T-helper 17 cell (primary cell): ENCODE measurements at places on chromosomes 6 and 20.
A peak's percentile ranks its signal among the peaks of the same experiment; 100 is the strongest.

- H3K36me3 ChIP-seq: peaks cover 20% of the 10 kb centered on the region
- no peaks in the 10 kb centered on the region for H3K27me3 ChIP-seq
- H3K4me3 ChIP-seq: no peak overlapping the region
- no peak overlapping the region for H3K27ac ChIP-seq
These were observed 16.9 kb upstream of the GSTA4 start for GRCh38 chr6:53011979-53012378.

GRCh38 chr20:47111576-47111975, 216.9 kb downstream of the EYA2 start:
- peaks cover 3% of the 10 kb centered on the region for H3K4me1 ChIP-seq
- H3K36me3 ChIP-seq: no peaks in the 10 kb centered on the region
- H3K27ac ChIP-seq: no peak overlapping the region
- DNase-seq: no peak

DNA sequence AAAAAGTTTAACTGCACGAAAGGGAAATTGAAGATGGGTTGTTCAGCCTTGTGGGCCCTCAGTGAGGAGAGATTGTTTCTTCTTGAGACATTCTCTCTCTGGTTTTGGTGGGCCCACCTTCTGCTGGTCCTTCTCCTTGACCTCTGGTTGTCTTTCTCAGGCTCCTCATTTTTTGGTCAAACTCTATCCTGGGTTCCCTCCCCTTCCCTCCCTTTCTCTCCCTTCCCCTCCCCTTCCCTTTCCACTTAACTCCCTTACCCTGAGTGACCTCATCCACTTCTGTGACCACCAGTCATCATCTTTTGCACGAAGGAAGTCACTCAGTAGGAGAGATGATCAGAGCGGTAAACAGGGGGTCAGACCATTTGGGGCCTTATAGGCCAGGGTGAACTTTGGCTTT, 71.5 kb upstream of the RALY start:
- DNase-seq: no peak
- no peaks in the 10 kb centered on the region for H3K4me1 ChIP-seq
- peaks cover 22% of the 10 kb centered on the region for H3K27me3 ChIP-seq

GRCh38 chr6:105867277-105867676, 218.9 kb upstream of the PRDM1 start:
- peaks cover 10% of the 10 kb centered on the region for H3K27me3 ChIP-seq
- peaks cover 4% of the 10 kb centered on the region for H3K4me1 ChIP-seq
- H3K27ac ChIP-seq: no peak overlapping the region

- no peaks in the 10 kb centered on the region for H3K36me3 ChIP-seq
- peak overlapping the region; percentile 57 for H3K4me3 ChIP-seq
- peak overlapping the region; percentile 43 for H3K27ac ChIP-seq
These were observed 27.7 kb downstream of the BFSP1 start for GRCh38 chr20:17503301-17504065.

DNA sequence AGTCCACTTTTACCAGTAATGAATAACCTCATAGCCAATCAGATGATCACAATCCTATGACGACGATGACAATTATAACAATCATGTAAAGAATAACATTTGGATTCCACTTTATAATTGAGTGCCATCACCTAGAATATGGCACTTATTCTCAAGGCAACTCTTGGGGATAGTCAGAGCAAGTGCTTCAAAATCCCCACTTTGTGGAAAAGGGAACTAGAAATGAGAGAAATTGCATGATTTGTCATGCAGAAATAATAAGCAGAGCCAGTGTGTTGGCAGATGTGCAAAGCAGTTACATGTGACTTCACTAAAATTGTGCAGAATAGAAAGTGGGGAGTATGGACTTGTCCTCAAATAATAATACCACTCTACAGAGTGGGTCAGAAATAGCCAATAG, 41.3 kb downstream of the FRK start:
- peaks cover 40% of the 10 kb centered on the region for H3K27me3 ChIP-seq
- DNase-seq: no peak
- H3K4me3 ChIP-seq: no peak overlapping the region
- H3K4me1 ChIP-seq: no peaks in the 10 kb centered on the region
- no peak overlapping the region for H3K27ac ChIP-seq

GRCh38 chr6:159931846-159932245, 37.0 kb upstream of the IGF2R start:
- H3K4me3 ChIP-seq: no peak overlapping the region
- no peak for DNase-seq
- H3K27ac ChIP-seq: peak overlapping the region; percentile 39
- H3K27me3 ChIP-seq: peaks cover 4% of the 10 kb centered on the region
- no peaks in the 10 kb centered on the region for H3K36me3 ChIP-seq

DNA sequence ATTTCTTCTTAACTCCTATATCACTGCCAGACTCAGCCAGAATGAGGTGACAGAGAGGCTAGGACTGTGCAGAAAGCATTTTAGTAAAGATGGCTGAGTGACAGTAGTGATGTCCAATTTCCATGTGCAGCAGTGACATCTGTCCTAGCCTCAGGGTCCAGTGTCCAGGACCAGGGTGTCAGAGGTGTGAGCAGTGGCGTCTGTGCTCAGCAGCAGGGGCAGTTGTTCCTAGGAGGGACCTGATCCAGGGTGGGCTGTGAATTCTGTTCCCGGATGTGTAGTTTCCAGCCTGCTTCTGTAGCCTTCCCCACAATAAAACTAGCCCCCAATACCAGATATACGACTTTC, 6.0 kb downstream of the HLA-B start:
- DNase-seq: no peak
- peak overlapping the region; percentile 91 for H3K4me3 ChIP-seq
- H3K27me3 ChIP-seq: no peaks in the 10 kb centered on the region
- peaks cover 24% of the 10 kb centered on the region for H3K36me3 ChIP-seq

- peaks cover 2% of the 10 kb centered on the region for H3K36me3 ChIP-seq
- peaks cover 38% of the 10 kb centered on the region for H3K27me3 ChIP-seq
- DNase-seq: no peak
These were observed 49.9 kb upstream of the TMEM30A start for GRCh38 chr6:75334266-75335040.

GRCh38 chr6:114431641-114432040, 88.8 kb upstream of the HS3ST5 start:
- no peaks in the 10 kb centered on the region for H3K36me3 ChIP-seq
- no peak for DNase-seq
- no peaks in the 10 kb centered on the region for H3K4me1 ChIP-seq
- H3K27ac ChIP-seq: no peak overlapping the region
- H3K4me3 ChIP-seq: no peak overlapping the region

GRCh38 chr6:149884215-149884614, 13.7 kb downstream of the RAET1E start:
- peak overlapping the region; percentile 57 for H3K27ac ChIP-seq
- H3K36me3 ChIP-seq: peaks cover 4% of the 10 kb centered on the region
- H3K4me1 ChIP-seq: peaks cover 4% of the 10 kb centered on the region

DNA sequence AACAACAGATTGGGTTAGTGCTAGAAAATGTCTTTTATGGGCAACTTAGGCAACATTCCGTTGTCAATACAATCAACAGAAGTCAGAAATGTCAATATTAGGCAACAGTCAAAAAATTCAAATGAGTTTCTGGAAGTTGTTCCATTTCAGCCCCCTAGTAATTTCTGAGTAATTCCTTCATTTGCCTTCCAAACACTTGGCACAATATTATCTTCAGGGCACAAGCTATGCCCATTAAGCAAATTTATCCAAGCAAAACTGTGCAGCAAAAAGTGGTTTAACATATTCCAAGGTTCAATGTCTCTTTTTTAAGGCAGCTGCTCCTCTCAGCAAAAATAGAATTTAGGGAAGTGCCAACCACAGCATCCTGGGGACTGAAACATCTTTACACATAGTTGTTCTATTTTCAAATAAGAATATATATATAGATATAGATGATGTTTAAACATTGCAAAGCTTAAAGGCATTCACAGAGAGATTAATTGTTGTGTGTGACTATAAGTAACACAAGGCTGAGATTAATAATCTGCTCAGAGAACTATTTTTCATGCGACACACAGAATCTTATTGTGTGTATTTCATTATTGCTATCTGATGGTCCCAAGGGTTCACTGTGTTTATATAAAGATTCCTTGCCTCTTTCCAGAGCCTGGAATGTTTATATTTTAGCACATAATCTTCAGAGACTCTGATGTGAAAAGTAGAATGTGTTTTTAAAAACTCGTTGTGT, 75.2 kb upstream of the ADTRP start:
- H3K4me1 ChIP-seq: no peaks in the 10 kb centered on the region
- DNase-seq: no peak
- peaks cover 4% of the 10 kb centered on the region for H3K27me3 ChIP-seq
- H3K36me3 ChIP-seq: no peaks in the 10 kb centered on the region
- no peak overlapping the region for H3K4me3 ChIP-seq
- H3K27ac ChIP-seq: no peak overlapping the region

DNA sequence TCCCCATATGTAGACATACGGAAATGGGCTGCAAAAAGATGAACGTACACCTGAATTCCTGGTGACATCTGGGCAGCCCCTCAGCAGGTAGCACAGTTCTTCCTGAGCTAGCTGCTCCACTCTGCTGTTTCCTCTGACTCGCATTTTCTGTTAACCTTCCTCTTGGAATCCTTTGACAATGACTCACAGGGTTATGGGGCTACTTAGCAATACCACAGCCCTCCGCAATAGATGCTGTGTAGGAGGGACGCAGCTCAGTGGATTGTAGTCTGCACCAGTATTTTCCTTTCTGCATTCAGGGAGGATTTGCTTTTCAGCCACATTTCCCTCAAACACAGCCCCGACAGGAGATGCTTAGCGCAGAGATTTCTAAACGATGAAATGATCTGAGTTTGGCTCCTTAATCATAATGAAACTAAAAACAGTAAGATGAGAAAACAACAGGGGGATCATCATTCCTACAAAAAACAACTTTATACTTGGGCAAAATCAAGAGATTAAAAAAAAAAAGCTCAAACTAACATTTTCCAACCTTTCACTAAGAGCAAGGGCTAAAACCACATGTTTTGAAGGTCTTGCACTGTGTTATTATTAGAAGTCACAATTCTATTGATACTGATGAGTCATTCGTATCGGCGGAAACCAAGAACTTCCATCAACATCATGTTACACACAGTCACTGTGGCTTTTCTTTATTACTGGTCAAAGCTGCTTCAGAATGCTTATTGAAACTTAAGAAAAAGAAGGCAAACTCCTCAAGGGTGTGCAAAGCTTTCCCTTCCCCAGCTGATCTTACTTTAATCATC, 12.2 kb downstream of the BACH2 start:
- H3K4me1 ChIP-seq: peaks cover 35% of the 10 kb centered on the region
- peaks cover 2% of the 10 kb centered on the region for H3K36me3 ChIP-seq
- peak overlapping the region; percentile 97 for H3K27ac ChIP-seq
- H3K4me3 ChIP-seq: peak overlapping the region; percentile 94

DNA sequence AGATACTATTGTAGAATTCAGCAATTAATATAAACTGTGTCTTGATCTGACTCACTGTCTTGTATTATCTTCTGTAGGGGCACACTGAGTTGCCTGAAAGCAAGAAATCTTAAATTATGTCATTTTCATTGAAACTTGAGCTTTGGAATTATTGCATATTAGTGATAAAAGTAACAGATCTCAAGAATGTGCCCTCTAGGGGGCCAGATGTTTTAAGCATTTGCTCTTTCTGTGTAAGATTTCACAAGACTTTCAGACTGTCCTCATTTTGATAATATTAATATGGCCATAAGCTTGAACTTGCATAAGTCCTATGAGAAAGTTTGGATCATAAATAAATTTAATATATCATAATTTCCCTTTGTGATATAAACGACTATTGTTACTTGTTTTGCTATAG, 55.5 kb upstream of the MYO6 start:
- no peaks in the 10 kb centered on the region for H3K4me1 ChIP-seq
- DNase-seq: no peak
- peaks cover 2% of the 10 kb centered on the region for H3K36me3 ChIP-seq
- no peak overlapping the region for H3K4me3 ChIP-seq
- no peak overlapping the region for H3K27ac ChIP-seq

GRCh38 chr20:57467742-57468141, 57.2 kb downstream of the CTCFL start:
- H3K4me1 ChIP-seq: peaks cover 7% of the 10 kb centered on the region
- no peaks in the 10 kb centered on the region for H3K36me3 ChIP-seq
- no peak overlapping the region for H3K4me3 ChIP-seq
- no peaks in the 10 kb centered on the region for H3K27me3 ChIP-seq

GRCh38 chr6:14172562-14172961, 55.0 kb downstream of the CD83 start:
- DNase-seq: no peak
- peaks cover 6% of the 10 kb centered on the region for H3K4me1 ChIP-seq
- H3K27ac ChIP-seq: no peak overlapping the region
- H3K4me3 ChIP-seq: no peak overlapping the region
- peaks cover 2% of the 10 kb centered on the region for H3K36me3 ChIP-seq

DNA sequence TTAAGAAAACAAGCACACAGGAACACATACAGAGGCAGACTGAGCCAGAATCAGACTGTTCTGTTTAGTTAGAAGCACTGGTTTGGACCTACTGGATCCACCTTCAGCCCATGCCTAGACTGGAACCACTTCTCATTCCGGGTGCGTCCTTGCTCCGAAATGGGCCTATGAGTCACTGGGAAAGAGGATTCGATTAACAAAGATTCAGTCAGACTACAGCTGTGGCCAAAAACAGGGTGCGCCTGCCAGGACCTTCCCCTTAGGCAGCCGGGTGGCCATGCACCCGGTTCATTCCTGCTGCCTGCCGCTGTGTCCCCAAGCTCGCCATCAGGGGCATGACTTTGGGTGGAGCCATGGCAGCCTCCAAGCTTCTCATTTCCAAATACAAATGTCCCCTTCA, 14.5 kb upstream of the KCNK5 start:
- no peaks in the 10 kb centered on the region for H3K36me3 ChIP-seq
- no peak overlapping the region for H3K4me3 ChIP-seq
- peaks cover 5% of the 10 kb centered on the region for H3K4me1 ChIP-seq
- H3K27ac ChIP-seq: no peak overlapping the region

GRCh38 chr6:96991618-96992342, 67.3 kb downstream of the KLHL32 start:
- no peaks in the 10 kb centered on the region for H3K27me3 ChIP-seq
- H3K36me3 ChIP-seq: peaks cover 4% of the 10 kb centered on the region
- no peak for DNase-seq
- H3K27ac ChIP-seq: no peak overlapping the region
- H3K4me1 ChIP-seq: no peaks in the 10 kb centered on the region
- H3K4me3 ChIP-seq: no peak overlapping the region

- H3K27ac ChIP-seq: no peak overlapping the region
- H3K4me1 ChIP-seq: peaks cover 50% of the 10 kb centered on the region
- no peak for DNase-seq
- H3K4me3 ChIP-seq: no peak overlapping the region
- H3K36me3 ChIP-seq: peaks cover 2% of the 10 kb centered on the region
- H3K27me3 ChIP-seq: no peaks in the 10 kb centered on the region
These were observed 11.0 kb downstream of the TREML2 start for GRCh38 chr6:41189967-41190366.

GRCh38 chr6:90596967-90597539, 10.2 kb upstream of the MAP3K7 start:
- no peak overlapping the region for H3K4me3 ChIP-seq
- no peaks in the 10 kb centered on the region for H3K36me3 ChIP-seq
- peaks cover 63% of the 10 kb centered on the region for H3K27me3 ChIP-seq
- no peak overlapping the region for H3K27ac ChIP-seq
- no peaks in the 10 kb centered on the region for H3K4me1 ChIP-seq

DNA sequence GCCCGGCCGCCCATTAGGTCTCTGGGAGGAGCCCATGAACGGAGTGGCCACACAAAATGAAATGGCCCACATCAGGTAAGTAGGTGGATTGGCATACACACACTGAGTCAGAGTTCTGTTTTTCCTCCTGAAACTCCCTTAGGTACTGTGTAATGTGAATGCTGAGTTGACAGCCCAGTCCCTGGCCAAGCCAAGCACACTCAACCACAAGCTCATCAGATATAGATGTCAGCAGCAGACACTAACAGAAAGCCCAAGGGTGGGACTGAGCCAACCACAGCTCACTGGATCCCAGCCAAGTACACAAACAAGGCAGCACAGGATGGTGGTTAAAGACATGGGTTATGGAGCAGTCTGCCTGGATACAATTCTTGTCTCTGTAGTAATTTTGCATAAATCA, 403.4 kb downstream of the GJA1 start:
- H3K4me1 ChIP-seq: no peaks in the 10 kb centered on the region
- no peak overlapping the region for H3K27ac ChIP-seq
- no peaks in the 10 kb centered on the region for H3K36me3 ChIP-seq
- no peak overlapping the region for H3K4me3 ChIP-seq
- DNase-seq: no peak
